Amygdala (tissue), 56 donors: ENCODE measurements at places on chromosomes 1 and 21.
A peak's percentile ranks its signal among the peaks of the same experiment; 100 is the strongest.

GRCh38 chr1:205726619-205727125, 23.3 kb downstream of the NUCKS1 start:
- no peak for DNase-seq

- DNase-seq: peak; percentile 28
Measured at GRCh38 chr1:151457911-151458801, 1.1 kb downstream of the POGZ start.

DNA sequence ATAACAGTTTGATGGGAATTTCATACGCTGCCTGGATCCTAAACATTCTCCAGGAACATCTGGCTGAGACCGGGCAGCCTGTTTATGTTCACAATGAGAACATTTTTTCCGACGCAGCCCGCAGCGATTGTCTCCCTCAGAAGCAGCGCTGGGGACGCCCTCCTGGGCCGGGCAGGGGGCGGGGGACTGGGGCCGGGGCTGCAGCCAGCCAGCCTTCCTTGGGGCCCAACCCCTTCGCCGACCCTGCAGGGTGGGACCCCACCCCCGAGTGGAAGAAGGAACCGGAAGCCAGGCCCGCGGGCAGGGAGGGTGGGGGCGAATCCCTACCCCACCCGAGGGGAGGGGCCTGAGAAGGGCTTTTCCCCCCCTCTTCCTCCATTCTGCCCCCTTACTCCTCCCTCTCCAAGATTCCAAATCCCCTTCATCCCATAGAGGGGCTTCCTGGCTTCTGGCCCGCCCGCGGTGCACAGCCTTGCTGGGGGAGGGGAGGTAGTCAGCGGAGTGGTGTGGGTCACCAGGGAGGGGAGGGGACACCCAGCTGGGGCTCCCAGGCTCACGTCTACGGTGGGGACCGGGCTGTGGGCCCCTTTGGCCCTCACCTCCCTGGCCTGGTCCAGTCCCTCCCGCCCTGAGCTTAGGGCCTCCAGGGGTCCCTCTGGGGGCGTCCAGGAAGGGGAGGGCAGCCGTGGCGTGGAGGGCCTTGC, 60.6 kb downstream of the WNT9A start:
- DNase-seq: no peak

DNA sequence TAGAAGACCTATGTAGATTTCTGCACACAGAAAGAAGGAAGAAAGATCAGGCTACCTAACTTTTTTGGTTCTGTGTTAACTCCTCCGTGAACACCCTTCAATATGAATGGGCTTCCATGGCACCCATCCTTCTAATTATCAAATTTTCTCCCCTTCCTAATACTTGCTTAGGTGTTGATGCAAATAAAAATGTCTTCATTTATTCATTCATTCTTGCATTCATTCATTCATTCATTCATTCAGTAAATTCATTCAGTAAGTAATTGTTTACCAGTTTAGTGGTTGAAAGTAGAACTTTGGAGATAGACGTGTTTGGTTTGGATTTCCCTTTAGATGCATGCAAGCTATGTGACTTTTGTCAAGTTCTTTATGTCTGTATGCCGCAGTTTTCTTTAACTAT, 4.6 kb downstream of the CHI3L2 start:
- no peak for DNase-seq

DNA sequence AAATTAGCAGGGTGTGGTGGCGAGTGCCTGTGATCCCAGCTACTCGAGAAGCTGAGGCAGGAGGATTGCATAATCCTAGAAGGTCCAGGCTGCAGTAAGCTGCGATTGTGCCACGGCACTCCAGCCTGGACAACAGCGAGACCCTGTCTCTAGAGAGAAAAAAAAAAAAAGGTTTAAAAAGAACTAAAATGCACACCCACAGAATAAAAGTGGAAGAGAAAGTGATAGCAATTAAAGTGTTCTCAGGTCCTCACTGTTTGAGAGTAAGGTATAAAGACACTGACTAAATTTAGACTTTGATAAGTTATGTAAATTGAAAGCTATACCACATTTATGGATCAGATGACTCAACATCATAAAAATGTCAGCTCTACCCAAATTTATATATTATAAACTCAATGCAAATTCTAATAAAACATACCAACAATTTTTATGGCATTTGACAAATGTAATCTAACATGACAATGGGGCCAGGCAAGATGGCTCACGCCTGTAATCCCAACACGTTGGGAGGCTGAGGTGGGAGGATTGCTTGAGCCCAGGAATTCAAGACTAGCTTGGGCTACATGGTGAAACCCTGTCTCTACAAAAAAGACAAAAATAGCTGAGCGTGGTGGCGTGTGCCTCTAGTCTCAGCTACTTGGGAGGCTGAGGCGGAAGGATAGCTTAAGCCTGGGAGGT, 11.8 kb downstream of the ZBTB17 start:
- DNase-seq: no peak

- DNase-seq: no peak
Measured at GRCh38 chr21:36321325-36322082, 1.5 kb downstream of the MORC3 start.

- DNase-seq: no peak
Measured at GRCh38 chr1:192147696-192148095, 10.6 kb upstream of the RGS18 start.

GRCh38 chr1:97906567-97907241, 14.1 kb downstream of the DPYD start:
- DNase-seq: no peak

DNA sequence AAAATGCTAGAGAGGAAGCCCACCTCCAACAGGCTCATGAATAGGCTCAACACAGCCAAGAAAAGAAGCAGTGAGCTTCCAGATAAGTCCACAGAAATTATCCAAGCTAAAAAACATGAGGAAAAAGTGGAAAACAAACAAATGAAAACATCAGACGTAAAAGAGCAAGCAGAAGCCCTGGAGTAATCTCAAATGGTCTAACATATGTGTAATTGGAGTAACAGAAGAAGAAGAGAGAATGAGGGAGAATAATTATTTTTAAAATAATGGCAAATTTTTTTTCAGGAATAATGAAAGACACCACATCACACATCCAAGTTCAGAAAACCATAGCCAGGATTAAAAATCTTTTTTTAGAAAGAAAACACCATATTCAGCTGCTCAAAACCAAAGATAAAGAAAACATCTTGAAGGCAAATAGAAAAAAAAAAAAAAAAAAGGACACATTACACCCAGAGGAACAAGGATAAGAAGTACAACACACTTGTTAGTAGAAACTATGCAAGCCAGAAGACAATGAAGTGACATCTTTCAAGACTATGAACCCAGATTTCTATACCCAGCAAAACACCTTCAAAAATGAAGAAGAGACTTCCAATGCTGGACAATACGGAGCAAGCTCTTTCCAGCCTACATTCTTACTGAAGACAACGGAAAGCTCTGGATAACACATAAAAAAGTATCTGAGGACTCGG, 10.6 kb upstream of the SUMO3 start:
- DNase-seq: no peak

DNA sequence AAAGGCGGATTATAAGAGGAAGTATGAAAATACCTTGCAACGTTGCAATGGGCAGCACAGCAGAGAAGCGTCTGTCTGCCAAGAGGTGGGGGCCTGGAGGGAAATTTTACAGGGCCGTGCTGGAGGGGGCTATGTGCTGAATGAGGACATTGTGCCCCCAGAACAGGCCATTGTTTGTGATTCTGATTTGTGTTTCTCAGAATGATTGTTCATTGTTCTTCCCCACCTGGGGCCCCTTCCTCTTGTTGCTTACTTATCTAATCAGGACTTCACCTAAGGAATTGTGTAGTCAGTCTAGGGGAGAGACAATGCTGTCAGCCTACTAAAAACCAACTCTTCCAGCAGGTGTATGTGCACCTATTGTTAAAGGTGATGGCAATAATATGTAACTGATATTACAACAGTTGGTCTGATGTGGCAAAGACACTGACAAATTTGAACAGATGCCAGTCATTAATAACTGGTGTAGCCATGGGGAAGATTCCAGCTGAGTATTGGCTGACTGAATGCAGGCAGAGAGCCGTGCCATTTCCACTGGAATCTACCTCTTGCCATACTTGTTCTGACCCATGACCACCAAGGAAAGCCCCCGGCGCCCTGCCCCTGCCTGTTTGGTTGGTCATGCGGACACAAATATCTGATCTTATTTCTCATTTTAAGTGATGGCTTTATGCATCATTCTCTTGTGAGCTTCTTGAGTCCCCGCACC, 45.2 kb upstream of the PSEN2 start:
- peak; percentile 42 for DNase-seq

DNA sequence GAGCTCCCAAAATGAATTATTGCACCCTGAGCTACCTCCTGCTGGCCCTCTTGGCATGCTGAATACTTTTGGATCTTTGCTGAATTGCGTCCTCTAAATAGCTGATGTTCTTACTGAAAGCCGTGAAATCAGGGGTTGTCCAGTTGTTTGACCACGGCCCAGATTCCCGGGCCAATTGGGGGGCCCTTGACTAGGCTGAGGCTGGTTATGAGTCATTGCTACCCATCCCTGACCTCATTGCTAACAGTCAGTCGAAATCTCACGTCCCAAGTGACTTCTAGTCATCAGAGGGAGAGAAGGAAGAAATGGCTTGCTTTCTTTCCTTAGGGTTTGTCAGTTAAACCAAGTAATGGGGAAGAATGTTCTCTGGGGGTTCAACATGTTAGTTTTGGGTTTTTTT, 37.4 kb downstream of the SMYD2 start:
- DNase-seq: no peak

GRCh38 chr1:12629511-12629956, 11.5 kb upstream of the DHRS3 start:
- DNase-seq: no peak

- DNase-seq: no peak
Measured at GRCh38 chr1:228259951-228260350, 52.1 kb downstream of the OBSCN start.

DNA sequence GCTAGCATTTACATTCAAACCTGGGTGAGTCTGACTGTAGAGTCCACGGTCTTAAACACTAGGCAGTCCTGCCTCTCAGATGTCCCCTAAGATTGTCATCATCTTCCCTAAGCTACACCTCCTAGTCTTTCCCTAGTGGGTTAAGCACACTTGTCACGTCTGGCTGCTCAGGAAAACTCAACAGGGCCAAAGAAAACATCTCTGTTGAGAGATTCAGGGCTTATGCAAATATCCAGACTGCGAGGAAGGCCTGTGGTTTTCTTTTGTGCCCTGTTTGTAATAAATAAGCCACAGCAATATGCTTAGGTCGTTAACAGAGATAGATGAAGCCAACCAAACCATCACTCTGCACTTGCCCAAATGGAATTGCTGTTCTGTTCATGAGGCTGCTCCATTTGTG, 472.6 kb upstream of the DEPDC1 start:
- DNase-seq: no peak

DNA sequence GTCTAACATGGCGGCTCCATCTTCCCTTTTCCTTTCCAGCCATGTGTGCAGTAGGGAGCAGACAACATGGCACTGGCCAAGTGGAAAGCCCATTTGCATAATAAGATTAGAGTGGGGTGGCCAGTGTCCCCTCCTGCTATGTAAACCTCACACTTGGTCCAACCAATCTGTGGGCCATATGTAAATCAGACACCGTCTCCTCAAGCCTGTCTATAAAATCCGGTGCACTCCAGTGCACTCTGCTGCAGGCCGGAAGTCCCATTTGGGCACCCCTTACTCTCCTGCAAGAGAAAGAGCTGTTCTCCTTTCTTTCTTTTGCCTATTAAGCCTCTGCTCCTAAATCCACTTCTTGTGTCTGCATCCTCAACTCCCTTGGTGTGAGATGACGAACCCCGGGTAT, 44.1 kb downstream of the OLFML3 start:
- DNase-seq: no peak

- DNase-seq: no peak
Measured at GRCh38 chr1:41357451-41358101, 3.7 kb upstream of the FOXO6 start.

GRCh38 chr1:27005166-27005530, 7.5 kb downstream of the TENT5B start:
- no peak for DNase-seq

DNA sequence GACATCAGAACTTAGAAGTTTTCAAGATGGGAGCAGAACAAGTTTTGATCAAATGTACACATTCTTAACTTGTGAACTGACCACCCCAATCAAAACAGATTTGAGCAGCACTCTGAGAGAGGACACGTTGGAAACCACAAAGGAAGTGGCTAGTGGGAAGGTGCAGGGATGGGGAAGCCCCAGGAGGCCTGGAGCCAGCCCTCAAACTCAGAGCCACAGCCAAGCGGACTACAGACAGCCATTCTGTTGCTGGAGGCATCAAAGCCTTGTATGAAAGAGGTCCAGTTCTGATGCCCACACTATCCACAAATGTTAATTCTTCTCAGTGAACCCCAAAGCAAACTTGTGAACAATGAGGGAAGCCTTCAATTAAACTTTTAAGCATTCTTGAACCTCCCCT, 143.6 kb upstream of the RAB4A start:
- DNase-seq: peak; percentile 44

GRCh38 chr1:77282866-77283539, 1.2 kb downstream of the AK5 start:
- no peak for DNase-seq

- no peak for DNase-seq
Measured at GRCh38 chr1:41109310-41110197, 88.0 kb upstream of the SLFNL1 start.

DNA sequence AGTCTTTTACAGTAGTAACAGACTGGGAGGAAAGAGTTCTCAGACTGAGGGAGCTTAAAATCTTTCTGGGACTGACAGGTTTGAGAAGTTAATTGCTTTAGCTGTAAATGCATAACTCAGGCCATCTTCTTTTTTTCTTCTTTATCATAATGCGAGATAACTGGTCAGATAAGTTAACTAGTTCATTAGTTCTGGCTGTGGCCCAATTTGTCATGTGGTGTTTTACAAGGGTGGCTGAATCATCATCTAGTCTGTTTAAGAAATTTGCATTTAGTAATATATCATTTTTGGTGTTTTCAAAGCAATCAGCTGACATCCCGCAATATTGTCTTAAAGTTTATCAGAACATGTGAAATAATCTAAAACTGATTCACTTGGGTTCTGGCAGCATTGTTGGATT, 14.0 kb downstream of the HSD3B2 start:
- DNase-seq: no peak

- DNase-seq: no peak
Measured at GRCh38 chr21:37780991-37781983, 135.0 kb downstream of the KCNJ6 start.

- no peak for DNase-seq
Measured at GRCh38 chr1:164618202-164618564, 59.2 kb downstream of the PBX1 start.

GRCh38 chr1:235239851-235240250, 78.8 kb upstream of the RBM34 start:
- no peak for DNase-seq

GRCh38 chr1:24928689-24929397, 1.2 kb downstream of the RUNX3 start:
- no peak for DNase-seq

- DNase-seq: no peak
Measured at GRCh38 chr1:173476197-173476664, 904 bp upstream of the PRDX6 start.

- DNase-seq: no peak
Measured at GRCh38 chr1:175218786-175219434, 26.3 kb upstream of the KIAA0040 start.
